Activated T-helper 1 cell treated with anti-CD3 and anti-CD28 coated beads, Interleukin-2, amount 50 U/mL, for 16 hours (primary cell): ENCODE measurements at places on chromosomes 2 and 18.

DNA sequence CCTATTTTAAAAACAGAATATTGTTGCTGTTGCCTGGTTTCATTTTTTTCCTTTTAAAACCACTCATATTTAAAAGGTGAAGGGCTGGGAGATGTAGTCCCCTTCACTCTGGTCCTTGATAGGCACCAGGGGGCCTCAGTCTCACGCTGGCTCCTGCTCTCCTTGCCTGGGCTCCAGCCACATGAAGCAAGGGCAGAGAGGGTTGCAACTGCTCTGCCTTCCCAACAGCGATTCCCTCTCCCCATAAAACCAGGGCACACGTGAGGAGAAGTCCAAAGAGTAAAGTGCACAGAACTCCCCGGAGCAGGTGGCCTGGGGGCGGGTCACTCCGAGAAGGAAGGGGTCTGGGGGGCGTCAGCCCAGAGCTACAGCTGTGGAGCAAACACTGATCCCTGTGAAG is 12.8 kb downstream of the TMEM127 start:
- DNase-seq = no peak

GRCh38 chr2:226475650-226476049 is 324.0 kb downstream of the IRS1 start:
- no peak for DNase-seq

- DNase-seq = no peak
Measured at GRCh38 chr18:3664563-3665178, 214.7 kb downstream of the TGIF1 start.

GRCh38 chr2:119416299-119416923 is 15.2 kb upstream of the TMEM37 start:
- no peak for DNase-seq

GRCh38 chr2:85851253-85852151 is 37.3 kb downstream of the ST3GAL5 start:
- DNase-seq = no peak

DNA sequence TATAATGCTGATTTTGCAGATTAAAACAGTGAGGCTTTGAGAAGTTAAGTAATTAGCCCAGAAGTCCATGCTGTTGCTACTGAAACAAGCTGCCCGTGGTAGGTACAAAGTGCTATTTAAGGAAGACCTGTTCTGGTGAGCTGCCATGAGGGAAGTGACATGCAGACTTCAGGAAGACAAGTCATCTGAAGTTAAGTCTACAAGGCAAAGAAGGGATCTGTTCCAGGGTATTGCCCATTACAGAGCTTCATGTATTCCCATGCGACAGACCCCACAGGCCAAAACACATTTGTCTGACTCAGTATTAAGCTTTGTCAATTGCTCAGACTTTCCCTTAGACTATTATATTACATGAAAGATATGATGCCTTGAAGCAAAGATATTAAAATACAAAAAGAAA is 520.8 kb downstream of the FBXO15 start:
- DNase-seq = no peak

DNA sequence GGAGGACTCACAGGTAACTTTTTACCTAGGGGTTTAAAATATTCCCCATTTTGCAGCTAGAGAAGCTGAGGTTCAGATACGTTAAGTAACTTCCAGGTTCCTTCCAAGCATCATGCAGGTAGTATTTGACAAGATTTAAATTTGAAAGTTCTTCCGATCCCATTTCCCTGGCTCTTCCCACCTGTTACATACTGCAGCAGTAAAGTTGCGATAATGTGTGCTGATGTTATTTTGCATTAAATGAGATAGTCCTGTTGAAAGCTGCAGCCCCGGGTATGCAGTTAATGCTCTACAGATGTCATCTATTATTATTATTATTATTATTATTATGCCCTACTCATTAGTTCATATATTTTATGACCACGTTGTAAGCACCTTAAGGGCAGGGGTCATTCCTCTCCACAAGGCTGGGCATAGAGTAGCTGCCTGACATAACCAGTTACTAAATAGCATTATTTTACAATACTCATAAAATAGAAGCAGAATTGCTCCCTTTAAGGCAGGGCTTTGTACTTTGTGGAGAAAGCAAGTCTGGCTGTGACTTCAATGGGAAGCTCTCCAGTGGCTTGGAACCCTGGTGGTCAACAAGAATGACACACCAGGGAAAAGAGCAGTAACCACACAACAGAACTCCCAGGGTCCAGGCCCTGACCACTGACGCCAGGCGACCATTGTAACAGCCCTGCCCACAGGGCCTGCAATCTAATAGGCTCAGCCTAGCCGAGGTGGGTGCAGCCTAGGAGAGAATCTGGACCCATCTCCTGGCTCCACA is 112.0 kb upstream of the STPG4 start:
- DNase-seq = no peak

DNA sequence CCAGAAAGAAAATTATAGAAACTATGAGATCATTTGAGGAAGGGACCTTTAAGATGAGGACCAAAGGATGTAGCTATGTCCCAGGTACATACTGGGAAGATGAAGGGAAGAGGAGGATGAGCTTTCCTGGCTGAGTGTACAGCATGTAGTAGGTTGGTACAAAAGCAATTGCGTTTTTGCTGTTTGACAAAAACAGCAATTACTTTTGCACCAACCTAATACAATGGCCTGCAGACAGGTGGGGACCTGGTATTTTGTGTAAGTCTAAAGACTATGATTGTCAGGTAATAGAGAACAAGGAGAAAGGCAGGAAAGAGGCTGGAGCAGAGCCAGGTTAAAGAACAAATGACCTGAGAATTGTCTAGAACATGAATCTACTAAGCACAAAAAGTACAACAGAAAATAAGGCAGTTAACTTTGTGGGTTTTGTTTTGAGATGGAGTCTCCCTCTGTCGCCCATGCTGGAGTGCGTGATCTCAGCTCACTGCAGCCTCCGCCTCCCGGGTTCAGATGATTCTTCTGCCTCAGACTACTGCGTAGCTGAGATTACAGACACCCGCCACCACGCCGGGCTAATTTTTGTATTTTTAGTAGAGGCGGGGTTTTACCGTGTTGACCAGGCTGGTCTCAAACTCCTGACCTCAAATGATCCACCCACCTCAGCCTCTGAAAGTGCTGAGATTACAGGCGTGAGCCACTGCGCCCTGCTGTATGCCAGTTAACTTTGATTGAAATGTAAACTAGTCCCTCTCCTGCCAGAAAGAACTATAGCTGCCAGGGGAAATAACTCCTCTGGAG is 3.2 kb upstream of the TGOLN2 start:
- no peak for DNase-seq

DNA sequence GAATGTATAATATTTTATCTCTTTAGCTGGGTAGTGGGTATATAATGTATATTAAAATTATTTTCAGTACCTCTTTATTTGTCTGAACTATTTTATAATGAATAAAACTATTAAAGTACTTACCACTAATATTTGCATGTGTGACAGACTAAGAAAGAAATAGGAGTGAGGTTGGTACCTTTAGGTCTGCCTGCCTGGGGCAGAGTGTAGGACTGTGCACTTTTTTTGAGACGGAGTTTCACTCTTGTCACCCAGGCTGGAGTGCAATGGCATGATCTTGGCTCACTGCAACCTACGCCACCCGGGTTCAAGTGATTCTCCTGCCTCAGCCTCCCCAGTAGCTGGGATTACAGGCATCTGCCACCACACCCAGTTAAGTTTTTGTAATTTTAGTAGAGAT is 18.8 kb downstream of the NCOA1 start:
- no peak for DNase-seq

DNA sequence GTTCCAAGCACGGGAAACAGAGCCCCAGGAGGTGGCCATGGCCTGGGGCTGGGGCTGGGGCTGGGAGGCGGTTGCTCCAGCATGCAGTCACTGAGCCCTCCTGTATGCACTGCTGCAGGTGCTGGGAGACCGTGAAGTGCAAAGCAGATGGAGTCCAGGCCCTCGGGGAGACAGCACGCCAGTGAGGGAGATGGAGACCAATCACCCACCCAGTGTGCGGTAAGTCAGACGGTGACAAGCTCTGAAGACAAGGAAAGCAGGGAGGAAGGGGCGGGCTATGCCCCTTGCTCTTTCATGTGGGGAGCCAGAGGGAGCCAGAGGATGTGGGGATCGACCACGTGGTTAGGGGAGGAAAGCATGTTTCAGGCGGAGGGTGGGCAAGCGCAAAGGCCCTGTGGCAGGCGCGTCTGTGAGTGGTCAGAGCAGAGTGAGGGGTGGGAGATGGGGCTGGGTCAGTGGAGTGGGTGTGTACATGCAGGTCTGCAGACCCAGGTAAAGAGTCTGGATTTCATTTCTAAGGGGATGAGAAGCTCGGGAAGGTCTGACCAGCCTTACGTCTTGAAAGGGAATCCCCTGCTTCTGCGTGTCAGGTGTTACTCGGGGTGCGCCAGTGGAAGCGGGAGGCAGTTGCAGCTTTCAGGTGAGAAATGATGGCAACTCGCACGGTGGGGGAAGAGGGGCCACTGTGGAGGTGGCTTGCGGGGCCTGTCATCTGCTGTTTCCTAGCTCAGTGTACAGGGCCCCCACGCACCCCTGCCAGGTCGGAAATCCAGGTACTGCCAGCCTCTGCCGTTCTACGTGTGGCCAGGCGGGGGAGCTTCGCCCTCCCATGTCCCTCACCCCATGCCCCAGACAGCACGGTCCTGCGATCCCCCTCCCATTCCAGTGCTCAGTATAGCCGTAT is 19.4 kb downstream of the RRM2 start:
- peak; percentile 7 for DNase-seq

- no peak for DNase-seq
Measured at GRCh38 chr2:171225302-171225980, 64.7 kb upstream of the TLK1 start.

- no peak for DNase-seq
Measured at GRCh38 chr2:241564596-241565410, 6.3 kb downstream of the BOK start.

GRCh38 chr2:118250463-118250862 is 162.2 kb downstream of the INSIG2 start:
- DNase-seq = no peak

- no peak for DNase-seq
Measured at GRCh38 chr2:228039752-228040534, 141.5 kb downstream of the SPHKAP start.
